Fibroblast of skin of abdomen (primary cell): ENCODE measurements at places on chromosomes 1 and 21.
A peak's percentile ranks its signal among the peaks of the same experiment; 100 is the strongest.

GRCh38 chr1:18891426-18891780 lies 11.0 kb downstream of the ALDH4A1 start:
- no peak for DNase-seq

DNA sequence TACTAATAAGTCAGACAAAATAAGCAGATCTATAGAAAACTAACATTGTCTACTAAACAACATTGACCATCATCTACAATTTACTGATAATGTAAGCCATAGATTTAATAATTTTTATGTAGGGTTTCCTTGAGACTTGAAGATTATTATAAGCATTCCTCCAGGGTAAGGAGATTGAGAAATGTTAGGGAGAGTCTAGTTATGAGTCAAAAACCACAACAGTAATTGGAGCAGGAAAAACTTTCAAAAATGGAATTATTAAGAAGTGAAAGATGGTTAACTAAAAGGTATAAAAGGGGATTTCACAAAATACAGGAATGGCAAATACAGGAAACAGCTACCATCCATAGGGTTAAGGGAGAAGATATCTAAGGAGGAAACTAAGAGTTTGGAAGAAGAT lies 12.4 kb upstream of the UHMK1 start:
- DNase-seq, result peak; percentile 7

DNA sequence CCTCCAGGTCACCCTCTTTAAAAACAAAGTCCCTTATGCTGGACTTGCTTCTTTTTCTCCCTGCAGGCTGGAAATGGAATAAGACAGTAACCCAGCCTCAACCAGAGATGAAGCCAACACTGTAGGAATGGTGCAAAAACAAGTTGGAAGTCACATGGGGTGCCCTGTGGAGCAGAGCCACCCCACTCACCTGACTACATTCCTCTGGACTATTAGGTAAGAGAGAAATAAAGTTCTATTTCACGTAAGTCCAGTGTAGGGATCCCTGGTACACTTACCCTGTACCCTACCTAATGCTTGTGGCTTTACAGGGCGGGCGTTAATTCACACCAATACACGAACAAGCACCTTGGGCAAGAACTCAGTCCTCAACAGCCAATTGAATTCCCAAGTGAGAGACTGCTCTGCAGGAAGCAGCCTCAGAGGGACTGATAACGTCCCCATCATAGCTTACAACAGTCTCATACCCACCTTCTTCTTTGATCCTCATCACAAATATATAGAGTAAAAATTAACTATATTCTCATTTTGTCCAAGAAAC lies 112.5 kb upstream of the FGGY start:
- no peak for DNase-seq

DNA sequence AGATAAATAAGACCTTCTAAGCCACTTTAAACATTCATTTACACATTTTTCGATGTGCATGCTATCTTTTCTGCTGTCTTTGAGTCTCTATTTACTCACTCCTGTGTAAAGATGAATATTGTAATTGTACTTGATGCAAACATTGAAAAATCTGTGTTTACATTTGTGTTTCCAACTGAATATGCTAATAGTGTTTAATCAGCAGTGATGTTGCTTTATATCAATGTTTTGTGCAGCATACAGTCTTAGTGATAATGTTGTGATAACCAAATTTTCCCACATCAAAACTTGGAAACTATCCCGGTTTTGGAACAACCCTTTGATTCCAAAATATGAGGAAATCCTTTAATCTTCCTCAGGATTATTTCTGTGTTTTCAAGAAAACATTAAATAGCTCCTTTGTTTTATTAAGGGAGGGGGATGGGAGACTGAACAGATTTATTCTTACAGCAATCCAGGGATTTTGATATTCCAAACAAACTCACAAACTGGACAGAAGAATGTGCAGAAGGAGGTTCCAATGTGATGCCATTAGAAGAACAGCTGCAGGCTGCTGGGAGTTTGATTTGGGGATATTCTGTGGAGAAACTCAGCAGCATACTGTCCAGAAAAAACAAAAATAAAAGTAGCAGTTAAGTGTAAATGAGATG lies 248.0 kb downstream of the S1PR1 start:
- no peak for DNase-seq

DNA sequence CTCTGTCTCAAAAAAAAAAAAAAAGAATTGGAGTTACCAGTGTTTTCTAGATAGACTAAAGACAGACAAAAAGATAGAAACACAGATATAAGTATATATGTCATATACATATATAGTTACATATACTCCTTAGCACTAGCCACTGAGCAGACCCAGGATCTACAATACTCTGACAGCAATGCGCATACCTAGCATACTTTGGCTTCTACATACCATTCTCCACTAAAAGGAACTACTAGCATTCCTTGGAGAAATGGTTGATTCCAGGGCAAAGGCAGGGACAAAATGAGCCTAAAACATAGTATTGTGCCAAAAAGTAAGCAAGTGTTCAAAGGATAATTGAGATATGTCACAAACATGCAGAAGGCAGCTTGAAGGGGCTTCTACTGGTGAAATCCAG lies 22.7 kb downstream of the SYNJ1 start:
- peak; percentile 70 for DNase-seq

DNA sequence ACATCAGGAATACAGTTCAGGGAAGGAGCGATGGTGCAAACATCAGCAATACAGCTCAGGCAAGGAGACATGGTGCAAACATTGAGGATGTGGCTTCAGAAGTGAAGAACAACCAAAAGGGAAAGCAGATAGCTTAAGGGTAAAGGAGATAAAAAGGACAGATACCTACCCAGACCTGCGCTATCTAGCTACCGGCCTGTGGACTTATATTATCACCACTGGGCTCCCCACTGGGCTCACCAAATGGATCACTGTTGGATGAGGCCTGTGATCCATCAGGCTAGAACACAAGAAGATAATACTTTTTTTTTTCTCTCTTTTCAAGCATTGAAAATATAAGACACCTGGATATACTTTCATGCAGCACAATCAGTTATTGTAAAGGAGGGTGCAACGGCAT lies 44.7 kb upstream of the C8B start:
- DNase-seq, result no peak

DNA sequence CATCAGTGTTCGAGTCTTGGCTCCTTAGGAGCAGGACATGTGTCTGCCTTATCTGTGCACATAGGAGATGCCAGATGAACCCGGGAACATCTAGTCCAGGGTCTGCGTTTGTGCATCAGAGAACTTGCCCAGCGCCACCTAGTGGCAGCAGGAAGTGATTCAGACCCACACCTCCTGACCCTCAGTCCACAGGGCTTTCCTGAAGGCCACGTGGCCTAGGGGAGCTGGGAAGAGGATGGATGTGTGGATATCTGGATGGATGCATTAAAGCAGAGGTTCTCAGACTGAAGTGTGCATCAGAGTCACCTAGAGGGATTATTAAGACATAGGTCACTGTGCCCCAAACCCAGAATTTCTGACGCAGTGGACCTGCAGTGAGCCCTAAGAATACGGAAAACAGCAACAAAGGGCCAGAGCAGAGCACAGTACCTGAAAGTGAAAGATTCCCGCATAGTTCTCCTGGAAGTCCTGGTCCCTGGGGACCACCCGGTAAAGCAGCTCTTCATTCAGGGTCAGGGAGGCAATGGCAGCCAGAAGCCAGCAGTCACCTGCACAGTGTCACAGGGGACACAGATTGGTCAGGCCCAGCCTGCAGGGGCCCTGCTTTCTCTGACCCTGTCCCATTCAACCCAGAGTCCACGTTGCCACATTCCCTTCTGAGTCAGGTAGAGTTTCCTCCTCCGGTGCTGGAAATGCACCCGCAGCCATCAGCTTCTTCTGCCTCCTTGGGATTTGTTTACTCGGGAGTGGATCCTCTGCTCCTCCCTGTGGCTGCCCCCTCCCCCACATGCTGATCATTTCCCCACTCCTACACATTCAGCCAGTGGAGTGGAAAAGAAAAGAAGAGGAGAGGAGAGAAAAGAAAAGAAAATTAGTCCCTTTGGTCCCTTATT lies 37.0 kb downstream of the CAPN8 start:
- peak; percentile 29 for DNase-seq
